HEK293T (cell line): ENCODE measurements at places on chromosomes 2 and 18.

DNA sequence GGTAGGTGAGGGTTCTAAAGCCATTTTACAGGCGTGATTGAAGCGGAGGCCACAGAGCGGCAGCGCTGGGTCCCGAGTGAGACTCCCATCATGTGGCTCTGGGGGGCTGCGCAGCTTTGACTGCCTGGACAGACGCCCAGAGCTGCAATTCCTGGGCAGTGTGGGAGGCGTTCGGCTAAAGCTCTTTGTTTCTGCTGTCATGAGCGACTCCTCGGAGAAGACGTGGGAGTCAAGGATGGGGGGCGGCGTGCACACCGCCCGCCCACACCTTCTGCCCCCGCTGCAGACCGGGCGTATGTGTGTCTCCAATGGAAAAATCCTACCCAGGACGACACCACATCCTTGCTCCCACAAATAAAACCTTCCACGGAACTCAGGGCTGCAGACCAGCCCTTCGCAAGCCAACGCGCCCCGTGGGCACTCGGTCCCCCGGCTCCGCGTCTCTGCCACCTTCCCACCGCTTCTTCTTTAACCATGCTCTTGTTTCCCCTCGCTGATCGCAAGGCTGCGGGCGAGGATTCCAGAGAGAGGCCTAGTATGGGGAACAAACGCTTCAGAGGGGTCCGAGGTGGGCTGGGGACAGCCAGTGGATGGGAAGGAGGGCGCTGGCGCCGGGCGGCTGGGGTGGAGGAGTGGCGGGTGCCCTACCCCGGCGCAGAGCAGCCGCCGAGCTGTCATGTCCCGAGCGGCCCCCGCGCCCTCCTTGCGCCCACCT, 680 bp upstream of the LBH start:
- DNase-seq = no peak

- no peak for DNase-seq
Observed at GRCh38 chr2:112519506-112519905, 22.8 kb upstream of the POLR1B start.

- no peak for DNase-seq
Observed at GRCh38 chr2:161766334-161766733, 142.1 kb downstream of the SLC4A10 start.

GRCh38 chr18:35693829-35694228, 112.3 kb downstream of the GALNT1 start:
- no peak for DNase-seq

DNA sequence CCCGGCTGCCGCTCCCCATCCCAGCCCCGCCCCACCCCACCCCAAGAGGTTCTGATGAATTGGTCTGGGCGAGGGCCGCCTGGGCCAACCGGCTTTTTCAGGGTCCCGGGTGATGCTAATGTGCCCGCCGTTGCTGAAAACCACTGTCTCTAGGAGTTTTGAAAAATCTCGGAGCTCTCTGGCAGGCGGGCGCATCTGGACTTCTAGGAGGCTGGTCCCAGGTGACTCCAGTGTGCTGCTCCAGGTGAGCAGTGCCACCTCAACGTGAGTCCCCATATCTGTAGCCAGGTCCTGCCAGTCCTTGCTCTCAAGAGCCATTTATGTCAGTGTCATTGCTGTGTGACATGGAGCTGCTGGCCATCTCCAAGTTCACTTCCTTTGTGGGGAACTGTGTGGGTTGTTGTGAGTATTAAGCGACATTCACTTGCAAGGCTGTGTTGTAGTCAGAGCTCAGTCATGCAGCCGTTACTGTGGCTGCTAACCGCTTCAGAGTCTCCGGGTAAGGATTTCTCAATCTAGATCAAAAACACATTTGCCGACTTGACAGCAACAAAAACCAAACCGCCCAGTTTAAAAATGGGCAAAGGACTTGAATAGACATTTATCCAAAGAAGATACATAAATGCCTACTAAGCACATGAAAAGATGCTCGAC, at the start of gene RFX8:
Gene RFX8, minus strand, starts transcription at position 382 of the 654 bp plus-strand sequence. CDS start 8,264 bp downstream, outside the sequence.
- DNase-seq = no peak

DNA sequence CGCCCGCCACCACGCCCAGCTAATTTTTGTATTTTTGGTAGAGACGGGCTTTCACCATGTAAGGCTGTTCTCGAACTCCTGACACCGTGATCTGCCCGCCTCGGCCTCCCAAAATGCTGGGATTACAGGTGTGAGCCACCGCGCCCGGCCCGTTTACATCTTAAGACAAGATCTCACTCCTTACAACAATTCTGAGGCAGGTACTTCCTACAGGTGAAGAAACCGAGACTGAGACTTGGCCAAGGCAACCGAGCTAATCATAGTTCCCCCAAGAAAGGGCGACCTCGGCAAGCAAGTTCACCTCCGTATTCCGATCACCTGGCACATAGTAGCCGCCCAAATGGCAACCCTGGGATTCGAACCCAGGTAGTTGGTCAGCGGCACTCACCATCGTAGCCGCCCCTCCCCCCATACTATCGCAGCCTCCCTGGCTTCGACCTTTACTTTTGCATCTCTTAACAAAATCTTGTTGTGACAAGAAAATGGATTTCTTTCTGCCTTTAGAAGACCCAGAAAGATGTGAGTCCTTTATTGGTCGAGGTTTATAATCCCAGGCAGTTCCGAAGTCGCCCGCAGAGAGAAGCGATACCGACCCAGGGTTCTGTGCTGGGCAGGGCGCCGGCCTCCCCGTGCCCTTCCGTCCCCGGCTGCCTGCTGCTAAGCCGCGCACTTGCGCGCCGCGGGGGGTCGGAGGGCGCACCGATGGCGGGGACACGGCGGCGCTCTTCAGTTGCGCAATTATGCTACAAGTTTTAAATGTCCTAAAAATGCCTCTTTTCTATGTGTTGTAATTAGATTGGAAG, 1.1 kb upstream of the FZD5 start:
- DNase-seq = no peak

DNA sequence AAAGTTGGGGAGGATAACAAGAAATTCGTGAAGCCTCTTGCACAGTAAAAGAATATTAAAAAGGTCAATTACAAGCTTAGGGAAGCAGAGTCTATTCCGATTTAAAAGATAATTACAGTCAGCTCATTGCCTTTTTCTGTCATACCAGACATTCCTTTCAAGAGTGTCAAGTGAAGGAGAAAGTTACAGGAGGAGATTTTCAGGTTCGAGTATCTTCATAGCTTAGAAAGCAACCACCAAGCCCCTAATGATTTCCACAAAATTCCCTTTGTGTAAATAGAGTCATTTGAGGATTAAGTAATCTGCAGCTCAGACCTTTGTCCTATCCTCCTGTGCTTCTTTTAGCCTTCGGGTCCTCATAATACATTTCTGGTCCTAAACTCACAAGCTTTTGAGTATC, 414.9 kb downstream of the CDH2 start:
- no peak for DNase-seq

DNA sequence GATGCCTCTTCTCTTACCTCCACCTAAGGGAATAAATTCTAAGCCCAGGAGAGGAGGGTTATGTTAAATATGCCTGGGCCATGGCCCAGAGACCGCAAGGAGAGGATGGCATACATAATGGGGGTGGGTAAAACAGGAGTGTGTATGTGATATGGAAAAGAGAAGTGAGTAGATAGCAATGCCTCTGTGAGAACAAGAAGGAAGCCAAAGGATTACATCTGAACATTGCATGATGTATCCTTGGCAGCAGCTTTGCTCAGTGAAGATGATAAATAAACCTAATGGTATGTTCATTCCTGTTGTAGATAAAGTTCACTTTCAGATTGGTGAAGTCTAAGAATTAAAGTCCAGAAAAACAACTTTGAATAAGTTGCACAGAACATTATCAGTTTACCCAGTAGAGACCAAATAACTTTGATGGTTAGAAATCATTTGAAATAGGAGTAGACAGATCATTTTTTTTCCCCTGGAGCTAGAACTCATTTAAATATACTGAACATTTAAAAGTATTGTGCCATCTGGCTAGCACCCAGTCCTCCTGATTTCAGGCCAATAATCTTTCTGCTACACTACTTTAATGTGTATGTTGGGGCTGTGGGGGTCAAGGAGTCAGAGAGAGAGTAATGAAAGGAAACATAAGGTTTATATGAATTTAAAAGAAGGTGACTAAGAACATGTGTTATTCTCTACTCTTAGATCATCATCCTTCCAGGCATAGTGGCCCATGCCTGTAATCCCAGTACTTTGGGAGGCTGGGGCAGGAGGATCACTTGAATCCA, 231.7 kb downstream of the PARD3B start:
- DNase-seq = no peak

DNA sequence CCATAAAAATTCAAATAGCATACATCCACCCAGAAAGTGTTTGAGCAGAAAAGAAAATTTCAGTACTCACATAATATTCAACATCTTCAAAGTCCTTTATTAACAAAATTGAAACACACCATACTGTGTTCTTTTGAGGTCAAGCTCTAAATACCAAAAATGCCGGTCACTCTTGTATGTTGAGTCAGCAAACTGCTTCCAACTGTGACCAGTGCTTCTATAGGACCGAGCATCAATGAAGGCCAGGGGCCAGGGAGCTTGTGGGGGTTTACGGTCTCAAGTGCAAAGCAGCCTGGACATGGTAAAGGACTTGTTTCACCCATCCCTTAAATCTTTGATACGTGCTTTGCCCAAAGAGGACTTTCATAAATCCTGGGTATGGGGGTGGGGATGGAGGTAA, 112.7 kb upstream of the REV1 start:
- no peak for DNase-seq

GRCh38 chr18:31161757-31162418, 768 bp downstream of the DSC1 start:
- DNase-seq = no peak

DNA sequence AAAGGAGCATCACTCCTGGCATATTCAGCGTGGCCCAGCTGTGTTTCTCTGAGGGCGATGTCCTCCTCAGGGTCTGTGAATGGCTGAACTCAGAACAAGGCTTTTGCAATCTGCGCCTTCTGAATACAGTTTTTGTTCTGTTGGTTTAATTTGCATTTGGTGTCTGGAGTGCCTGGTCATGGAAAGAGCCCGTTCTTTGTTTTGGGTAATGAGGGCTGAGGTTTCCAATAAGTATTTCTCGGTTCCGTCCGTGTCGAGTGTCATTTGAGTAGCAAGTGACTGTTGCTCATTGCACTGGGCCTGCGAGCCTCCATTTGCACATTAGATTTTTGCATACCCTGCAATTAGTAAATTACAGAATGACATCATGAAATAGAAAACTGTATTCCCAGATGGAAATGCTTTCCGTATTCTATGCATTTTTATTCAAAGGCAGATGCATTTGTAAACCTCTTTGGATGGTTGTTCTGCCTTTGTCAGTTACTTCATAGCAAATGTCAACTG, 57.3 kb downstream of the NEDD4L start:
- no peak for DNase-seq

DNA sequence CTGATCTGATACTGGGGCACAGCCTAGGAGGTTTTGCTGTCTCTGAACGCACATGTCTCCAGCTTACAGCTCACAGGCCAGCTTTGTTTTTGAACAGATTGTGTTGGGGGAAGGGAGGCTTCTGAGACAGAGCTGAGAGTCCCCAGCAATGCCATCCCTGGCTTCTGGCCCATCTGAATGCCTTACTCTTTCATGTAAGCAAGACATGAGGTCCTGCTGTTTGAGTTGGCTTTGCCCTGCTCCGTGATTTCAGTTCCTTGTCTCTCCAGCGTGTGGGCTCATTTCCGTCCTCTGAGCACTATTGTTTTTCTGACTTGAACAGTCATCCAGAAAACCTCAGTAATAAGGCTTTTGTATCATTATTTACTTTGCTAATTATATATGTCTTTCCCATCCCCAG, 194.9 kb upstream of the TNP1 start:
- no peak for DNase-seq

DNA sequence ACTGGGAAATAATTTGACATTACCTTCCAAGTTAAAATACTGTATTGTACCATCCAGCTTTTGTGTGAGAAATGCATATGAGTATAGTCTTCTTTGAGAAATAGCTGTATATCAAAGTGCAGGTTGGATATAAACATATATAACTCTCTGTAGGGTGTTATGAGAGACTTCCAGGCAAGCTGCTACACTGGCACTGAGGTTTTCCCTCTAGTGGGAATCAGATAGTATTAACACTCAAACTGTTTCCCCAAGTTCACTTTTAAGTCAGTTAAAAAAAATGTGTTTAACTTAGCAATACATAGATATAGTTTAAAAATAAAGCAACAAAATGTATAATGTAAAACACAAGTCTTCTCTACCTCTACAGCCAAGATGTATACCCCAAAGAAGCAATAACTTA, 368.4 kb upstream of the SLC8A1 start:
- no peak for DNase-seq

- DNase-seq = no peak
Observed at GRCh38 chr18:79921984-79922965, 29.2 kb downstream of the SLC66A2 start.

DNA sequence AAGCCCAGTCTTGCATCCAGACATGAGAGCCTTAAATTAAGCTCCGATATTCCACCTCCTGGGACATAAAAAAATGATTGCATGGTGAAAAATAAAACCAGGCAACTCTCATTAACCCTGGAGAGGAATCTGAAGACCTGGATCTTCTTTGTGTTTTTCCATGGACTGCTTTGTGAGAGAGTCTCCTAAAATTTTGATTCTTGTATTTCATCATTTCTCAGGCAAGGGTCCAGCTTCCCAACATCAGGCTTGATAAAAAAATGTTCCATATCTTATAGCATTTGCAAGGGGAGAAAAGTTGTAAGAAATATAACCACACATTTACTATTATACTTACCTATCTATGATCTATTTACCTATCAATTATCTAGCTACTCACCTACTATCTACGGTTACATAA, 327.5 kb upstream of the SPHKAP start:
- no peak for DNase-seq

DNA sequence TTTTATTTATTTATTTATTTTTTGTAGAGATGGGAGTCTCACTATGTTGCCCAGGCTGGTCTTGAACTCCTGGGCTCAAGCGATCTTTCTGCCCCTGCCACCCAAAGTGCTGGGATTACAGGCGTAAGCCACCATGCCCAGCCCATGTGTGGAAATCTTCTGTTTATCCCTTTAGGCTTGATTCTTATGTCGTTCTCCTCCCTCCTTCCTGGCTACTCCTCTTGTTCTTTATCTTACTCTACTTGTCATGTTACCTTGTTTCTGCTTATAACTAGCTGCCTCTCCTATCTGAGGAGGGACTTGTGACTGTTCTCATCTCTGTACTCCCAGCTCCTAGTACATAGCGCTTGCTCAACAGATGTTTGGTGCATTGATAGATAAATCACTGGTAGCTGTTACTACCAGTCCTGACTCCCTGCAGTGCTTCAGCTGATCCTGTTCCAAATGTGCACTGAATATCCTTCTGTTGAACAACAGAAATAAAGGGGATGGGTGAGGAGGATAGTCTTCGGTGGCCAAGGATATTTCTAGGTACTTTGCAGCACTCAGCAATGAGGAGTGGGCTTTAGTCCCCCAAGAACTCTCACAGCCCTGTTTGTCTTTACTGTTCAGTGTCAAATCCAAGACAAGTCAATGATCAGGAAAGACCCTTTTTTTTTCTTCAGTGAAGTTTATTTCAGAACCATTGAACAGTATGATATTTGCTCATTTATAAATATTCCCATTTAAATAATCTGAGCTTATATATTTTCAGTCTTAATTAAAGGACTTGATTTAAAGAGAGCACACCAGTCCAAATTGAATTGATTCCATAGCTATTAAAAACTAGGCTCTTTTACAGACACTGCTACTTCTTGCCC, 7.2 kb downstream of the IL1B start:
- DNase-seq = no peak
